ENCODE measurements at places on chromosomes 16 and 17. TPM values are rescaled to one million over a fixed set of nuclear protein-coding genes. Genes with fewer than 3 reads are reported as not detected.

The CNTD1 gene
- total RNA-seq, result not detected

The ZDHHC1 gene
- 4.8 TPM for total RNA-seq

The TBC1D3 gene
- not detected for total RNA-seq

The SDR42E1 gene
- total RNA-seq, result not detected

The RPH3AL gene
- total RNA-seq, result 24.9 TPM

The CRHR1 gene
- total RNA-seq, result not detected

The NLRC5 gene
- 0.98 TPM for total RNA-seq

The MFSD6L gene
- not detected for total RNA-seq

The WIPI1 gene
- 19.6 TPM for total RNA-seq

GRCh38 chr17:38672788-38673706 is 1.7 kb downstream of the EPOP start:
- DNase-seq, result no peak

- peak; percentile 6 for DNase-seq
Observed at GRCh38 chr16:71542377-71542776, 16.2 kb downstream of the CHST4 start.

DNA sequence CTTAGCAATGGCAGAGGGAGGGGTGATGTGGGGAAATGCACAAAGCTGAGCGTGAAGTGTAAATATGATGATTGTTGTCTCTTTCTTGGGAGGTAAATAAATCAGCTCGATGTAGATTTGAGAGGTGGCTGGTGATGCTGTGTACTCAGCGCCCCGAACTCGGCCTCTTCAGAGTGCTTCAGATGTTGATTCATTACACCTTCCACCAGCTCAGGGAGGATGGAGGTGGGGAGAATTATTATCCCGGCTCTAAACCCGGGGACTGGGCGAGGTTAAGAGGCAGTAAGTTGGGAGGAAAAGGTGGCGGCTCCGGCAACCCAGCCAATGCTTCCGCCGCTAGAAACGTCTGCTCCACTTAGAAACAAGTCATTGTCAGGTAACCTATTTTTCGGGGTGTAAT is 86.5 kb downstream of the RPA1 start:
- no peak for DNase-seq

DNA sequence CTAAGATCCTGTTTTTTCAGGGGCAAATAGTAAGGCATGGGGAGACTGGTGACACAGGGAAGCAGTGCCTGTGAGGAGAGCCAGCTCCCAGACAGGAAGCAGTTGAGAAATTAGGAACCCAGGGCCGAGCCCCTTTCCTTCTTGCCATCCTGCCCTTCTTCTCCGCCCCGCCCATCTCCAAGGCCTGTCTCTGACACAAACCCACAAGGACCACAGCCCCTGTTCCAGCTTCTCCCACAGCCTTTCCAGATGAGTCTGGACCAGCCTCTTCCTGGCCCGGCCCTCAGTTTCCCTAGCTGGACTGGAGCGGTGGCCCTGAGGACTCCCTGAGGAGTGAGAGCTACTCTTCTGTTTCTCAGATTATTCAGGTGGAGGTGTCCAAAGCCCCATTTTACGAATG is 9.9 kb downstream of the CCDC102A start:
- DNase-seq, result no peak

DNA sequence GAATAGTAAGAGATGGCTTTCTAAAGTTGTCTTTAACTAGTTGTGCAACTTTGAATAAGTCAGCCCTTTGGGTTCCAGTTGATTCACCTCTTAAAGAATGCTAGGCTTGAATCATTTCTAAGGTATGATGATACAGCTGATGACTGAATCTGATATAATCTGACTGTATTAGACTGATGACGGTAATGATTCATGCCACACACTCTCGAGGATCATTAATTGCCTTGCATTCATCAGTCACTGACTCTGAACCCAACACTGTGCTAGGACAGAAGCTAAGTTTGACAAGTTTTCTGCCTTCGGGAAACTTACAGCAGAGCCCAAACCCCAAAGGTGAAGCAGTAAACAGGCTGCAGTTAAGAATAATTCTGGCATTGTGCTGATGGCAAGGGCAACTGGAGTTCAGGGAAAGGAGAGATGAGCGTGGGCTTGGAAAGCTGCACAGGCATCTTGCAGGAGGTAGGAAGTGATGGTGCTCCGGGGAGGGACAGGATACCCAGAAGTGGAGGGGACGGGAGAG is 25.8 kb downstream of the ASIC2 start:
- peak; percentile 84 for DNase-seq

DNA sequence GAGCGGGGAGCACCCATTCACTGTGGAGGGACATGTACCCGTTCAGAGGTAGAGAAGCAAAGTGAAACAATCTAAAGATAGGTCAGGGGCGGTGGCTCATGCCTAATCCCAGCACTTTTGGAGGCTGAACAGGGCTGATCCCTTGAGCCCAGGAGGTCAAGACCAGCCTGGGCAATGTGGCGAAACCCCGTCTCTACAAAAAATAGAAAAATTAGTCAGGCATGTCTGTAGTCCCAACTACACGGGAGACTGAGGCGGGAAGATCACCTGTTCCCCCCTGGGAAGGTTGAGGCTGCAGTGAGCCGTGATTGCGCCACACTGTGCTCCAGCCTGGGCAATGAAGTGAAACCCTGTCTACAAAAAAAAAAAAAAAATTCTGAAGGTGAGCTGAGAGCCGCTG is 21.7 kb downstream of the MYL4 start:
- no peak for DNase-seq

- no peak for DNase-seq
Observed at GRCh38 chr17:61203671-61204131, 195.9 kb upstream of the TBX2 start.

DNA sequence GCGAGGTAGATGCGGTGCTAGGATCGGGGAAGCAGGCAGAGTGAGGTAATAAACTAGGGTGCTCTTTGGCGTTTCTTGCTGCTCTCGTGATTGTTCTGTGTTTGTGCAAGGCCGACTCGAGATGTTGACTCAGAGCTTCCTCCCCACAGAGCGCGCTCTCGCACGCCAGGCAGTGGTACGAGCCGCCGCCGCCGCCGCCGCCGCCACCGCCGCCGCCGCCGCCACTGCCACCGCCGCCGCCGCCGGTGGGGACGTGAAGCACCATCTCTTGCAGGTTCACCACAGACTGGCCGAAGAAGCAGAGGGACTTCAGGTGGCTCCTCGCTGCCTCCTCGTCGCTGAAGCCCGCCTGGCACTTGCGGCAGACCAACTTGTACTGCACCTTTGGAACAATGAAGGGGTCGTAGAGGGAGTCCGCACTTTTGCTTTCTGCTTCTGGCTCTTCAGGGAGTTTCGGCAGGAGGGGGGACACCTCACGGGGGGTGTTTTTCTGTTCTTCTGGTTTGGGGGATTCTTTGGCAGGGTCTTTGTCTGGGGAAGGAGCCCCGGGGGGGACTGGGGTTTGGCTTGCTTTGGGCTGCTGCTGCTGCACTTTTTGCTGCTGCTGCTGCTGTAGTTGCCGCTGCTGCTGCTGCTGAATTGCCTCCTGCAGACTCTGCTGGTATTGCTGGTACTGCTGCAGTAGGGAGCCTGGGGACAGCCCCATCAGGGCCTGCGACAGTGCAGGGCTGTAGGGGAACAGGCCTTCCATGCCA is 260.2 kb downstream of the ZFHX3 start:
- DNase-seq, result peak; percentile 70

DNA sequence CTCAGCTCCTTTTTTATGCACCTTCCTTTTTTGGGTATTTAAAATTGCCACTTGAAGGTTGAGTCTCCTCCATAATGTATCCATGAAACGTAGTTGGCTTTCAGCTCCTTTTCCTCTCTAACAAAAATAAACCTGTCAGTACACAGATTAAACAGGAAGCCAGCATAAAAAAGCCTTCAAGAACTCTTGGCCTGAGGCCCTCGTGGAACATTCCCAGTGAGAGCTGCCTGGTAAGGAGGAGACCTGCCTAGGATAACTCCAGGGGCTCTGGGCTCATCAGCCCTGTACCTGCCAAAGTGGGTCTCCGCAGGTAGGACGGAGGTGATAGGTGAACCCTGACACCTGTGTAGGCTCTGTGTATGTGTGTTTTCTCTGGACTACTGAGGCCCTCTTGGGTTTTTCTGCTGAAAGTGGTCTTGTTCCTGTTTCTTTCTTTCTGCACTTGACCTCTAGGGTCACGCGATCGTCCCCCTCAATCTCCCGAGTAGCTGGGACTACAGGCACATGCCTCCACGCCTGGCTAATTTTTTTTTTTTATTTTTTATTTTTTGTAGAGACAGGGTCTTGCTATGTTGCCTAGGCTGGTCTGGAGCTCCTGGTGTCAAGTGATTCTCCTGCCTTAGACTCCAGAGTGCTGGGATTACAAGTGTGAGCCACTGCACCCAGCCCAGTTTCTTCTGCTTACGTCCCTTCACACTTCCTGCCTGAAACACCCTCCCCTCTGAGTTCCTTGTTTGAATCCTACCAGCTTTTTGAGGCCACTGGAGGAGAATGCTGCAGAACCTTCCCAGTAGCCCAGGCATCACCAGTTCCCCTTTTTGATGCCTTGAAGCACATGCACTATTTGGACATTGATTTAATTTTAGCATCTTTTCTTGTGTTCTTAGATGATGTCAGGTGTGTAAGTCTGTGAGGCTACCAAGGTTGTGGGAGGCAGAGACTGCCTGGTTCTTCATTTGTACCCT is 9.8 kb downstream of the PGS1 start:
- DNase-seq, result no peak

DNA sequence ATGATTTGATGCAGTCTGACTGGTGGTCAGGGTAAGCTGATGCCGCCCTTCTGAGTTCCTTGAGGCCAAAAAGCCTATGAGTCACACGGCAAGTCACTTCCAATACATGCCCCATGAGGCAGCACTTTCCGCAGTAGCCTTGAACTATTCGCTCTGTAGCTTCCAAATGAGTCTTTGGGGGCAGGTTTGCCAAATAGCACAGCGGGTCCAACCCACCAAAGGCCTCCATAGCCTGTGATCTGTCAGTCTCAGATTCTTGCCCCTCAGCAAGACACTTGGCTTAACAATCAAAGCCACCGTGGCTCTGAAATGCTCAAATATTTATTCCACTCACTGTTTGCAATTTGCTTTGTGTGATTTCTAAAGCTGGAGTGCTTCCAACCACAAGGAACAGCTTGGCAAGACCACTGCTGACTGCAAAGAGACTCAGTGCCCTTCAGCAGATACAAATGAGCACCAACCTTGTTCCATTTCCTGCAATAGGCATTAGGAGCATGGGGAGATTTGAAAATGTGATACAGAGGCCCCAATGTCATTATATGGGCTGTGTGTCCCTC is 45.4 kb downstream of the CLEC19A start:
- peak; percentile 73 for DNase-seq

DNA sequence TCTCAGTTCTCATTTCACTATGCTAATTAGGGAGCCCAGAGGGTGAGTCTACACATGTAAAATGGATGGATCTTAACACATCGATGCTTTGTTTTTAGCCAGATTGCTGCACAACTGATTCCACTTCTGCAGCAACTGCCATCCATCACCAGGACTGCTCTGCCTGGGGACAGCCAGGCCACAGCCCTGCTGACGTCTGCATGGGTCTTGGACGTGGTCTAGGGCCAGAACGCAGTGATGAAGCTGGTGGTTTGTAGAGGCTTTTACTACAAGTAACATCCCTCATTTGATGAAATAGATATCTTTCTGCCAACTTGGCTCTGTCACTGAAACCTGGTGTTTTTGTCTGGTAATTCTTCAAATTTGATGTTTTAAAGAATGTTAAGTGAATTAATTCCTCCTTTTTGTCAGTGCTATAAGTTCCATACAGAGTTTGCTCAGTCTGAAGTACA is 50.6 kb downstream of the MARCHF10 start:
- no peak for DNase-seq

- no peak for DNase-seq
Observed at GRCh38 chr17:4135489-4135888, 7.3 kb downstream of the ZZEF1 start.

- DNase-seq, result no peak
Observed at GRCh38 chr16:17366299-17366961, 104.3 kb downstream of the XYLT1 start.

- no peak for DNase-seq
Observed at GRCh38 chr17:10754861-10755591, 25.2 kb upstream of the TMEM220 start.

- DNase-seq, result peak; percentile 62
Observed at GRCh38 chr17:57085448-57086068, 512 bp downstream of the AKAP1 start.

All from PC-3 (cell line).